ENCODE measurements at places on chromosomes 11 and 22.

DNA sequence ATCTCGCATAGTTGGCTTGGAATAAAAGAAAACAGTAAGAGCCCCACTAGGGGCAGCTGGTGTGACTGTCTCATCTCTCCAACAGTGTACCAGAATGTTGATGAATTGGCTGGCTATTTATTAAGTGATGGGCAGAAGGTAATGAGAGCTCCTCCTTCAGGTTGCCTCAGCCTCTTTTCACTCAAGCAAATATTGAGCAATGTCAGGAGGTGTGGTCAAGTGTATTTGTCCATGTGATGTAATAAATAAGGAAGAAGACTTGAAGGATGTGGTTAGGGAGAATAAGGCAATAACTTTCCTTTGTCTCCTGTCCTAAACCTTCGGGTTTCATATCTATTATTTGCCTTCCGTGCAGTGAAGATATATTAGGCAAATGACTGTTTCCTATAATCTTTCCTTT lies at the start of gene TCN1:
TCN1 (minus strand) TSS at position 91 of the 400 bp plus-strand sequence; CDS start at position 74, 17 bp downstream.
- DNase-seq: no peak

DNA sequence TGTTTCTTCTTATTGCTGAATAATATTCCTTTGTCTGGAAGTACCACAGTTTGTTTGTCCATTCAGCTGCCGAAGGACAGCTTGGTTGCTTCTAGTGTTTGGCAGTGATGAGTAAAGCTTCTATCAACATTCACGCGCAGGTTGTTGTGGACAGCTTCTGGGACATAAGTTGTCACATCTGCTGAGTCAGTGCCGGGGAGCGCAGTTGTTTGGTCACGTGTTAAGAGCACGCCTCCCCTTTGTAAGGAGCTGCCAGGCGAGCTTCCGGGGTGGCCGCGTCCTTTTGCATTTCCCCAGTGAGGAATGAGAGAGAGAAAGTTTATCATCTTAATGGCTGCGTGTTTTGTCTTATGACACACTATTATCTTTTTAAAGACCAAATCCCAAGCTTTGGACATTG lies 30.3 kb downstream of the SAMM50 start:
- no peak for DNase-seq

GRCh38 chr11:119807841-119808240 lies 78.8 kb upstream of the NECTIN1 start:
- no peak for DNase-seq

- no peak for DNase-seq
Measured at GRCh38 chr11:65785319-65786007, 1.4 kb upstream of the OVOL1 start.

- no peak for DNase-seq
Measured at GRCh38 chr22:25403811-25404471, 160.5 kb upstream of the GRK3 start.

DNA sequence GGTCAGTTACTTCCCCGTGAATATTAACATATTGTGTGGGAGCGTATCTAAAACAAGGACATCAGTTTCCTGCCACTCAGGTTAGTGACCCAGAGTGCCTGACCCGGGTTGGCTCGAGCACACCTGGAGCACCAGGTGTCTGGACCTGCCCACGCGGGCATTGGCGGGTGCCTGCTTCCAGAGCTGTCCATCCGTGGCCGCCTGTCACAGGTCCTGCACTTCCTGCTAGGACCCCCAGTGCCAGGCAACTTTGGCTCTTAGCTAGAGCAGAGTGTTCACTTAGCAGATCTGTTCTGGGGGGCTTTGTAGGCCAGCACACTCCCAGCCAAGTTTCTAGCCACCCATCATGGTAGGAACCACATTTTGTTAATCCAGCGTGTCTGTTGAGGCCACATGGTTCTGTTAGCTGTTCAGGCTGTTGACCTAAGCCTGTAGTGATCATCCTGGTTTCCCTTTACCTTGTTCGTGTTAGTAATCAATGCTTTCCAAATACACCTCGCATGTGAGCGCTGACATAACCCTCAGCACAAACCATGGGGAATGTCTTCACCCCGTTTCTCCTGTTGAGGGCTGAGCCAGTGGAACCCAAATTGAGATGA lies 29.5 kb downstream of the MOV10L1 start:
- DNase-seq: no peak

- DNase-seq: no peak
Measured at GRCh38 chr11:129825380-129825779, 9.7 kb downstream of the TMEM45B start.

DNA sequence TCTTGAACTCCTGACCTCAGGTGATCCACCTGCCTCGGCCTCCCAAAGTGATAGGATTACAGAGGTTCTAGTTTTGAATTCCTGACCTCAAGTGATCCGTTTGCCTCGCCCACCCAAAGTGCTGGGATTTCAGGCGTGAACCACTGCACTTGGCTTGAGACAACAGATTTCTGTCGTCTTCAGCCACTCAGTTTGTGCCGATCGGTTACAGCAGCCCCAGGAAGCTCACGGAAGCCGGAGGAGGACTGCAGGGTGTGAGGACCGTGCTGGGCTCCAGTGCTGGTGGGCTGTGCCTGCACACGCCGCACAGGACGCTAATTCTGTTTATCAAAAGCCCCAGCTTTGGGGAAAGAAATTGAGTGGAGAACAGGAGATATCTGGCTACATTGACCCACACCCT lies 82.0 kb downstream of the CELSR1 start:
- DNase-seq: peak; percentile 41

DNA sequence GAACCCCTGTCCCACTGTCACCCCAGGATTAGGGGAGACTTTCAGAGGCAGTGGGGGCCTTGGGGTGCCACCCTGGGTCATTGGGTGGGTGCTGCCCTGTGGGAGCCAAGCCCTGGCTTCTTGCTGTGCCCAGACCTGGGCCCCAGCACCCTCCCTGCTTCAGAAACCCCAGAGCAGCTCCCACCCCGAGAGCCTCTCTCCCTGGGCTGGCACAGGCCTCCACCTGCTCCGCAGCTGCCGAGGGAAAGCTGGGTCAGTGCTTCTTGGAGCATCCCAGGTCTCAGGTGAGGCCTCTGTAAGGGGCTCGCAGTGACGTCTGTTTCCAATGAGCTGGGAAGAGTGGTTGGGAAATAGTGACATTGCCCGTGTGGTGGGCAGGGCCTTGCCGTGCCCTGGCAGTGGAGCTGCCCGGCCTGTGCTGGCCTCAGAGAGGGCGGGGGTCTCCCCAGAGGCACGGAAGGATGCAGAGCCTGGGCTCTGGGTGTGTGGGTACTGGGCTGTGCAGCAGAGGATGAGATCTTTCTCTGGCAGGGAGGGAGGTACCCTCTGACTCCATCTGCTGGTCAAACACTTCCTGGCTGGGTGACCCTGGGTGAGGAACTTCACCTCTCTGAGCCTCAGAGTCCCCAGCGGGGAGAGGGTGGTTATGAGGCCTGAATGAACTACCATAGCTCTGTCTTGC lies 23.0 kb downstream of the C22orf23 start:
- DNase-seq: peak; percentile 16

- DNase-seq: no peak
Measured at GRCh38 chr11:47487421-47487820, 38.5 kb upstream of the RAPSN start.

- DNase-seq: peak; percentile 84
Measured at GRCh38 chr11:61472868-61473267, 35.7 kb upstream of the LRRC10B start.

GRCh38 chr11:44684859-44685281 lies 41.9 kb upstream of the TSPAN18 start:
- DNase-seq: no peak

DNA sequence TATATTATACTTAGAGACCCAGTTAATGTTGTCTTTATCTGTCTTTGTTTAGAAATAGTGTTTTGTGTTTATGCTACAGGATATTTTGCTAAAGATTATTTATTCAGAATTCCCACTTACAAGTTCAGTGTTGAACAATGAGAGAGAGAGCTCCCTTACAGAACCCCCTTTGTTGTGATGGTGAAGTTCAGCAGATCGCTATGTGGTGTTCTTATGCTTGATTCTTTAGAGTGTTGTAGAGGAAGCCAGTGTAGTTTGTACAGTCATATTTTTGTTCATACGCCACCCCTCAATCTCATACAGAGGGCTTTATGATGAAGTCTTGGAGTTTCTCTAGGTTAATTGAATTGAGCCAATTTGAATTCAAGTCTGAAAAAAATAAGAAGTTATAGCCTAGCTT lies 150.2 kb downstream of the TMEM135 start:
- DNase-seq: no peak

DNA sequence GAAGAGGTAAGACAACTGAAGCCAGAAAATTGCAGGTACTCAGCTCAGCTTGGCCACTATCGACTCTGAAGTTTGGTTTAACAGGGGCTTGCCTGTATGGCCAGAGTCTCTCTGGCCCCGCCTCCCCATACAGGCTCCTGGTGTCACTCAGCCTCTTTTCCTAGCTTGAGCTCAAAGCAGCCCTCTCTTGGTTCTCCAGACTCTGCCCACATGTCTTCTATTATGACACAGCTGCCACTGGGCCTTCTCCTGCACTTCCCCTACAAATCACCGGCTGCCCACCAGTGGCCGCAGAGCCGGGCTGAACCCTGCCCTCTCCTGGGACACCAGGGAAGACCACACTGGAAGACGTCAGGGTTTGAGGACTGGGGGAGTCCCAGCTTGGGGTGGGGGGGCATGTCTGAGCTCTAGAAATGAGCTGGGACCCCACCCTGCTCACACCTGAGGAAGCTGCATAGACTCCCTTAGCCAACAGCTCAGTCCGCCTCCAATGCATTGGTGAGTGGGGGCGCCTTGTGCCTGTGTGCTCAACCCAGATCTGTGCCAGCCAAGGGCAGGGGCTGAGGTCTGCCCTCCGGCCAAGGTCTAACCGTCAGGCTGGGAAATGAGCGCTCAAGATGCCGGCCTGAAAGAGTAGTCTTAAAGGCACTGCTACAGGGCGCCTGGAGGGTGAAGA lies 94.4 kb upstream of the LMO1 start:
- no peak for DNase-seq

GRCh38 chr11:112694245-112694644 lies 267.0 kb upstream of the NCAM1 start:
- no peak for DNase-seq
